Hair follicle dermal papilla cell (primary cell): ENCODE measurements at places on chromosomes 11 and 22. TPM values are rescaled to one million over a fixed set of nuclear protein-coding genes. Genes with fewer than 3 reads are reported as not detected.

The APOBEC3B gene
- 0.49 and 1.8 TPM in 2 replicates for total RNA-seq

The DDT gene
- 48.4 and 59.9 TPM in 2 replicates for total RNA-seq

The MMP13 gene
- total RNA-seq, result 1.2 and 2.8 TPM in 2 replicates

The TRIM6 gene
- 4.5 and 8.3 TPM in 2 replicates for total RNA-seq

The ZFP91 gene
- 57.8 and 58.9 TPM in 2 replicates for total RNA-seq
